Purkinje cell (primary cell): ENCODE measurements at places on chromosomes 12 and 14. TPM values are rescaled to one million over a fixed set of nuclear protein-coding genes. Genes with fewer than 3 reads are reported as not detected.

NELL2 gene
- polyA plus RNA-seq: 223 and 250 TPM in 2 replicates

CLEC2A gene
- polyA plus RNA-seq: not detected in 2 replicates

KCNH5 gene
- polyA plus RNA-seq: 1.3 TPM in 1 of 2 replicates, not detected in the other

ACACB gene
- 0.40 and 2.9 TPM in 2 replicates for polyA plus RNA-seq

DTX1 gene
- 11.7 and 13.5 TPM in 2 replicates for polyA plus RNA-seq

ADAM21 gene
- 1.1 and 2.4 TPM in 2 replicates for polyA plus RNA-seq
